ENCODE measurements at places on chromosomes 2 and 18.

DNA sequence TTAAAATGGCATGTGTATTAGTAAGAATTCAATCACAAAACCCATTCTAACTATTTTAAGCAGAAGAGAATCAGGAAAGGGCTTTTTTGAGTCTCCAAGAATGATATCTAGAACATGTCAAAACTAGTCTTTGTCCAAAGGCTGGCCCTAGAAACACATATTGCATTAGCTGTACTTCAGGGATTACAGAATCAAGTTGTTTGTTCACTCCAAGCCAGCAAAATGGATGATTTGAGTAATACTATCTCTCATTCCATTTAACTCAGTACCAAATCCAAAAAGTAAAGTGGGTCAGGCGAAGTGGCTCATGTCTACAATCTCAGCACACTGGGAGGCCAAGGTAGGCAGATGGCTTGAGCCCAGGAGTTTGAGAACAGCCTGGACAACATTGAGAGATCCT is 41.3 kb downstream of the ATF2 start:
- no peak for DNase-seq

DNA sequence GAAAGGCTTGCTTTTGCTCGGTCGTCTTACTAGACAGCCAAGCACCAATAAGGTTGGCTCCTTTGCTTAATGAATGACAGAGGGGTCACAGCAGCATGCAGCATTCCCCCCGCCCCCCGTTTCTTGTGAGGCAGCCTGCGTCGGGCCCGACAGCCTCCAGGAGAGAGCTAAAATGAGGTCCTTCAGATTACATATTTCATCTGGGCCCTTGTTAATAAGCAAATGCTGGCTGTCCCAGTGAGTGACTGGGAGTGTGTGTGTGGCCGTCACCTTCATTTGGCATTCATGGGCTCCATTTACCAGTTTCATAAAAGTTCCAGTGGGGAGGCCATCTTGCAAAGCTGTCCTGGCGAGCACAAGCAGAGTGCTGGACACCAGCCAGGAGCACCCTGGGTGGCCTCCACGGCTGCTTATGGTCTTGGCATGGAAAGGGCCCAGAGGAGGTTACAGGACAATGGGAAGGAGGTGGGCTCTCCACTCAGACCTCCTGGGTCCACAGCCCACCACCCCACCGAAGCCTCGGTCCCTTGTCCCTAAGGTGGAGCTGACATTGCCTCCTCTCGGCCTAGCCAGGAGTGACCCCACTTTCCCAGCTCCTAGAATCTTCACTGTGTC is 37.2 kb downstream of the ODC1 start:
- DNase-seq, result no peak

DNA sequence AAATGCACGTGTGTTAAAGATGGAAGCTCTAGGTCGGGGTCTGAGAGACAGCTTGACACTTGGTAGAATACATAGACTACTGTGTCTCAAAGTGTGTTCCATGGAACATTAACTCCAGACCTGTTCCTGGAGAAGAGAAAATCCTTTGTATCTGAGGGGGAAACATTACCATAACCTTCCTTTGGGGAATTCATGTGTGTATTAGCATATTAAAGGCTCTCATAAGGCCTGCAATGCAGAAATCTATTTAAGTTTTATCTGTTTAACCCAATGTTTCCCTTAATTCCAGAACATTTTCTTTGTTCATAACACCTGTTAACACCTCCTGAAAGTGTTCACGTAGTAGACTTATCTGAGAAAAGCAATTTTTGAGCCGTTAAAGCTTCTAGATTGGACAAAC is 99.5 kb downstream of the PLB1 start:
- no peak for DNase-seq

DNA sequence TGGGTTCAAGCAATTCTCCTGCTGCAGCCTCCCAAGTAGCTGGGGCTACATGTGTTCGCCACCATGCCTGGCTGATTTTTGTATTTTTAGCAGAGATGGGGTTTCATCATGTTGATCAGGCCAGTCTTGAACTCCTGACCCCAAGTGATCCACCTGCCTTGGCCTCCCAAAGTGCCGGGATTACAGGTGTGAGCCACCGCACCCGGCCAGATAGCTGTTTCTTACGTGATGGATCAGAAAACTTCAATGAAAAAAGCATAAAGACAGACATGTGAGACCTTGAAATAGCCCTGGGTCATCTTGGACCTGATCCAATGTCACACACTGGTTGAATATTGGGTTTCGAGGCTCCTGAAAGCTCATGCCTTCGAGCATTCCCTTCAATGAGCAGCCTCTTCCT is 66.7 kb upstream of the RTN4 start:
- no peak for DNase-seq

GRCh38 chr2:133817680-133818566 is 249.7 kb upstream of the NCKAP5 start:
- no peak for DNase-seq

DNA sequence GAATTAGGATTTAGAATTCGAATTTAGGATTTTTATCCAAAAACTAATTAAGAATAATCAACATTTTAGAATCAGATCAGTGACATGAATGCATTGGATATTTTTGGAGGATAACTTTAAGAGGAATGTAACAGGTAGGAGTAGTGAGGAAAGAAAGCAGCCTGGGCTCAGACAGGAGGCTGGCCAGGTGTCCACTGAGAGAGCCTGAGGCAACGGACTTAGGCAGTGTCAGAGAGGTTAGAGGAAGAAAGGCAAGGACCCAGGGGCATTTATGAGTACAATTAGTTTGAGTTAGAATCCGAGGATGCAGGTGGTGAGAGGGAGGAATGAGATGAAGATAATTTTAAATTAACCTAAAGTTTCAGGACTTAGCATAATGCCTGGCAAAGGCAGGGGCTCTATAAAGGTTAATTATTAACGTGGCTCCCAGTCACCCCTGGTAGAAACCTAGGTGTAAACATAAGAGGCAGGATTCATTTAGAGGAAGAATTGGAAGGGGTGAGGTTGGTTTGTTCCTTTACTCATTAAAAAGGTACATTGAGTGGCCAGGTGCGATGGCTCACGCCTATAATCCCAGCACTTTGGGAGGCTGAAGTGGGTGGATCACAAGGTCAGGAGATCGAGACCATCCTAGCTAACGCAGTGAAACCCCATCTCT is 507.1 kb downstream of the TMEM182 start:
- DNase-seq, result no peak

DNA sequence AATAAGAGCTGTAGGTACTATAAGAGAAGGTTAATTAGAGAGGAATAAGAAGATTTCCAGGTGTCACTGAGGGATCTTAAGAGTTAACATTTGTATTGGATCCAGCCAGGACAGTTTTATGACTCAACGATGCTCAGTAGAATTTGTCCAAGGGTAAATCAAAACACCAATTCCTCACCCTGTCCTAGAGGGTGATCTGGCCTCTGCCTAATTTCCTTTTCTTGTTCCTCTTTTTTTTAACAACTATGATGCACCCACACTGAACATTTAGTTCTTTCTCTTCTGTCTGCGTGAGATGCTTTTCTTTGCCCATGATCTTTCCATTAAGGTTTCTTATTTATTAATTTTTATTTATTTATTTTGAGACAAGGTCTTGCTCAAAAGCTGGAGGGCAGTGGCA is 92.0 kb downstream of the PMS1 start:
- no peak for DNase-seq

DNA sequence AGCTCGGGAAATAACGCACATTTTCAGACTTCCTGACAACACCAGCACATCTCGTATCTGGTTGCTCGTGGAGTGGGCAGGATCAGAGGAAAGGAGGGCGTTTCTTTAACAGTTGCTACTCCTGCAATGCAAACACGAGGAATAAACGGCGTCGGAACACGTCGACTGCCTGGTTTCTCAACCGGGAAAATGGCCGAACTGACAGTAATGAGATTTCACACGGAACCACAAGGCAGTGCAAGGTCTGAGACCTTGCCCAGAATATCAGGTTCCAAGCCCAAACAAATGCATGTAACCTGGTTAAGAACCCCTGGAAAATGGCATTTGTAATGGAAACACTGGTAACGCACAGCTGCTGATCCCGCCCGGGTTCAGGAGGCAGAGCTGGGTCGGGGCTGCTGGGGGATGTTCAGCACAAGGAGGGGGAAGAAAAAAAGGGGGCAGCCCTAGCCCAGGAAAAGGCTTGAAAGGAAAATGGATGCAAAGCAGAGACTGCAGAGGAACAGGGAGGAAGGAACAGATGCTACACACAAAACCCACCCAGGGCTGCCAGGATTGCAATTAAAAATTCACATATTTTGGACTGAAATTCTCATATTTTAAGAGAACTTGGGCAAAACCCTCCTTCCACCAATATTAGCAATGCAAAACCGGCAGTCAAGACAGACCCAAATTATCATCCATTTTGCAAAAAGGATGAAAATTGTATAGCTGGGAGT is 61.6 kb upstream of the KLHL29 start:
- DNase-seq, result no peak

GRCh38 chr2:103664690-103665089 is 902.9 kb downstream of the TMEM182 start:
- DNase-seq, result peak; percentile 23

GRCh38 chr18:13558124-13558523 is 168.2 kb downstream of the FAM210A start:
- peak; percentile 72 for DNase-seq

DNA sequence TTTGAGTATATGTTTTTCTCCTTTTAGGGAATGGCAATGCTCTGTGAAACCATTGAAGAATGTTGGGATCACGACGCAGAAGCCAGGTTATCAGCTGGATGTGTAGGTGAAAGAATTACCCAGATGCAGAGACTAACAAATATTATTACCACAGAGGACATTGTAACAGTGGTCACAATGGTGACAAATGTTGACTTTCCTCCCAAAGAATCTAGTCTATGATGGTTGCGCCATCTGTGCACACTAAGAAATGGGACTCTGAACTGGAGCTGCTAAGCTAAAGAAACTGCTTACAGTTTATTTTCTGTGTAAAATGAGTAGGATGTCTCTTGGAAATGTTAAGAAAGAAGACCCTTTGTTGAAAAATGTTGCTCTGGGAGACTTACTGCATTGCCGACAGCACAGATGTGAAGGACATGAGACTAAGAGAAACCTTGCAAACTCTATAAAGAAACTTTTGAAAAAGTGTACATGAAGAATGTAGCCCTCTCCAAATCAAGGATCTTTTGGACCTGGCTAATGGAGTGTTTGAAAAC is 82.3 kb downstream of the ACVR2A start:
- no peak for DNase-seq

- no peak for DNase-seq
Measured at GRCh38 chr2:198098386-198098785, 294.0 kb downstream of the PLCL1 start.

DNA sequence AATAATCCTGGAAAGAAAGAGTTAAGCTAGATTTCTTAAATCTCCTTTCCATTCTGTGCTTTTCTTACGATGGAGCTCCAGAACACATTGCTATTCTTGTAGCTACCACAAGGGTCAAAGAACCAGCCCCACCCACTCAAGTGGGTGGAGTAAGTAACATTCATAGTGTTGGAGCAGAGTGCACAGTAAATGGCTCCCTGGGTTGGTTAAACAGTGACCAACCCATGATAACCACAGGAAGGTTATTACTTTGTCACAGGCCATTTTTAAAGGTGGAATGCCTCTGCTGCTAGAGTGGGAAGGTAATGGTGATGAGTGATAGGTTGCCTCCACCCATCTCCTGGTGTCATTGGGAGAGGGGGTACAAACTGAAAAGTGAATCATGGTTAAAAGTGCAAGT is 13.9 kb downstream of the ARPC2 start:
- peak; percentile 48 for DNase-seq

- no peak for DNase-seq
Measured at GRCh38 chr2:181241366-181241765, 215.8 kb upstream of the ITGA4 start.

- DNase-seq, result no peak
Measured at GRCh38 chr18:56538746-56539145, 99.6 kb downstream of the TXNL1 start.

DNA sequence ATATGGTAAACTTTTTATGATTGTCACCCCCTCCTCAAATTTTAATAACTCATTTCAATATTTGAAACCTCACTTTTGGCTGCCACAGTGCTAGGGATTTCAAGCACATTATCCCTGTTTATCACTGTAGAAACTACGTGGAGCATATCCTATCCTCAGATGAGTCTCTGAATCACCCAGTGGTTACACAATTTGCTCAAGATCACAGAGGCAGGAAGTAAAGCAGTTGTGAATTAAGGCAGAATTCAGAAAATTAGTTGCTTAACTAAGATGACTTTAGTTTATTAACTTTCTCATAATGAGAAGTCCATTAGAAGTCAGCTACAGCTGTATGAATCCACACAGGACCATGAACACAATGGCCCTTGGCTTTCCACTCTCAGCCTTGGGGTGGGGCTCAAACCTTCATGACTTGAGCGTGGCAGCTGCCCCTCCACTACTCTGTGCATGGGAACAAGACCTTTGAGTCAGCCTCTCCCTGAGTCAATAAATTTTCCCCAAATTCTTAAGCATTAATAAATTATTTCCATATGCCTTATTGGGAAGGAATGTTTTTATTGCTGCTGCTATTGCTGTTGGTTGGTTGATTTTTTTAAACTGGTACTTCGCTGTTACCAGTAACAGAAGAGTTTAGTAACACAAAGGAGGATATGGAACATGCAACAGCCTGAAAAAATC is 369.0 kb downstream of the CBLN2 start:
- DNase-seq, result no peak

- peak; percentile 19 for DNase-seq
Measured at GRCh38 chr2:131152074-131152473, 46.9 kb downstream of the PLEKHB2 start.

DNA sequence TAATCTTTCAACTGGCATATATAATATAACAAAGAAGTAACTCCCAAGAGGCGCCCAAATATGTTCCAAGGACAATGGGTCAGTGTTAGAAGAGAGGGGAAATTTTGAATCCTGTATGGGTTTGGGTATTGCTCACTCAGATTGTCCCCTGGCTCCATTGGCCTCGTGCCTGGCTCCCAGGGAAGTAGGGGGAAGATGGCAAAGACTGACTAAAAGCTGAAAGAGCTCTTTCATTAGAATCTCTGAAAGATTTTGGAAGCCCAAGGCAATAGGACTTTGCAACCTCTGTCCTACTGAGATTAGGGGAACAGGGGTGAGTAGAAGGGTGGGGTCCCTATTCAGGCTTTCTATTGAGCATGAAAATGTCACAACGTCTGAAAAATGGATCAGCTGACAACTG is 1272.8 kb upstream of the ZEB2 start:
- DNase-seq, result no peak

GRCh38 chr2:54586494-54586893 is 130.4 kb downstream of the SPTBN1 start:
- no peak for DNase-seq

- no peak for DNase-seq
Measured at GRCh38 chr2:152307863-152308262, 27.1 kb upstream of the FMNL2 start.

- DNase-seq, result no peak
Measured at GRCh38 chr2:232147440-232148077, 186.0 kb downstream of the DIS3L2 start.

GRCh38 chr2:200471324-200471848 is 38.5 kb downstream of the KCTD18 start:
- peak; percentile 23 for DNase-seq

- DNase-seq, result no peak
Measured at GRCh38 chr2:158131483-158131912, 29.8 kb downstream of the UPP2 start.

DNA sequence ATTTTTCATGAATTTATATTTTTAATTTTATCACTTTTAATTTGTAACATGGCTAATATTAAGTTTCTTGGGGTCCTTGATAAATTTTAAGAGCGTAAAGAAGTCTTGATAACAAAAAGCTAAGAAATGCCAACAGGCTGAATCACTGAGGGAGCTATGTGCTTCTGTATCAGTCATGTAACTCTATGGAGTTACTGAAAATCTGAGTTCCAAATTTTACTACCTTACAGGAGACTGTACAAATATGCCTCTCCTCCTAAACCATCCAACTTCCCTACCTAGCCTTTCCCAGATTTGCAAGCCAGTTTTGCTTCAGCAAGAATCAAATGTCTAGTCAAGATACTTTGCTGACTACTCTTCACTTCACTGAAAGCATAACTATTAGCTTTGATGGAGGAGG is 35.7 kb downstream of the FEZ2 start:
- peak; percentile 49 for DNase-seq

Data from mesendoderm (in vitro differentiated cells).